ENCODE measurements at places on chromosomes 6 and 20. TPM values are rescaled to one million over a fixed set of nuclear protein-coding genes. Genes with fewer than 3 reads are reported as not detected.
A peak's percentile ranks its signal among the peaks of the same experiment; 100 is the strongest.

The APOBEC2 gene
- polyA plus RNA-seq = 8.5 TPM

The FAM184A gene
- polyA plus RNA-seq = 24.0 TPM

The DEFB128 gene
- polyA plus RNA-seq = not detected

The C6orf52 gene
- 21.7 TPM for polyA plus RNA-seq

The RBPJL gene
- 0.26 TPM for polyA plus RNA-seq

The OLIG3 gene
- polyA plus RNA-seq = not detected

DNA sequence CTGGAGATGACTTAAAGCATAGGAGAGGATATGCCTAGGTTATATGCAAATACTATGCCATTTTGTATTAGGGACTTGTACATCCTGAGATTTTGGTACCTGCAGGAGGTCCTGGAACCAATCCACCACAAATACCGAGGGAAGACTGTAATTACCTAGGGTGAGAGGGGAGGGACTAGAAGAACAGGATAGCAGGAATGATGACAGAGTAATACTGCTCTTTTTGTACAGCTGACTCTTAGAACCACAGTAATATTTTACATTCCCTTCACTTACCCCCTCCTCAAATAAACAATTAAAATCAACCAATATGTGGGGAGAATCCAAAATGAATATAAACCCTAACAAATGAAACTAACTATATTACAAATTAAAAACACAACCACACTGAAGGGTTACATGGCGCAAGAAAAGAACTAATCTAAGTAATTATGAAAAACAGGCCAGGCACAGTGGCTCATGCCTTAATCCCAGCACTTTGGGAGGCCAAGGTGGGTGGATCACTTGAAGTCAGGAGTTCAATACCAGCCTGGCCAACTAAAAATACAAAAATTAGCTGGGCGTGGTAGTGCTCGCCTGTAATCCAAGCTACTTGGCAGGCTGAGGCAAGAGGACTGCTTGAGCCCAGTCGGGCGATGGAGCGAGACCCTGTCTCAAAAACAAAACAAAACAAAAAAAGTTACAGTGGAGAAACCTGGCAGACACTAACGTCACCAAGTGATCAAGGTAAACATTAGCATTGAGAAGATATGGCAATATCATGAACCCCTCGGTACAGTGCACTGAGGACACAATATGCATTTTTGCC, 37.1 kb downstream of the MAP1LC3A start:
- no peak for DNase-seq

DNA sequence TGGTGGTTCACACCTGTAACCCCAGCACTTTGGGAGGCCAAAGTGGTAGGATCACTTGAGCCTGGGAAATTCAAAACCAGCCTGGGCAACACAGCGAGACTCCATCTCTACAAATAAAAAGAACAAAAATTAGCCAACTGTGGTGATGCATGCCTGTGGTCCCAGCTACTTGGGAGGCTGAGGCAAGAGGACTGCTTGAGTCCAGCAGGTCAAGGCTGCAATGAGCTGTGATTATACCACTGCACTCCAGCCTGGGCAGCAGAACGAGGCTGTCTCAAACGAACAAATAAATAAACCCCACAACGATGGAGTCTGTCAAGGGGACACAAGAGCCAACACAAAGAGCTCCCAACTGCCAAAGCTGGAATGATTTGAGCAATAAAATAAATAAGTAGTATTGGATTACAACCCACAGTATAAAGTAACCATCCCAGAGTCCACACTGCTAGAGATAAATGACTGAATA, 13.5 kb downstream of the ZMYND8 start:
- no peak for DNase-seq

GRCh38 chr20:17499041-17499440, 32.1 kb downstream of the BFSP1 start:
- no peak for DNase-seq

- DNase-seq = no peak
Measured at GRCh38 chr6:2895072-2895471, 8.0 kb downstream of the SERPINB9 start.

DNA sequence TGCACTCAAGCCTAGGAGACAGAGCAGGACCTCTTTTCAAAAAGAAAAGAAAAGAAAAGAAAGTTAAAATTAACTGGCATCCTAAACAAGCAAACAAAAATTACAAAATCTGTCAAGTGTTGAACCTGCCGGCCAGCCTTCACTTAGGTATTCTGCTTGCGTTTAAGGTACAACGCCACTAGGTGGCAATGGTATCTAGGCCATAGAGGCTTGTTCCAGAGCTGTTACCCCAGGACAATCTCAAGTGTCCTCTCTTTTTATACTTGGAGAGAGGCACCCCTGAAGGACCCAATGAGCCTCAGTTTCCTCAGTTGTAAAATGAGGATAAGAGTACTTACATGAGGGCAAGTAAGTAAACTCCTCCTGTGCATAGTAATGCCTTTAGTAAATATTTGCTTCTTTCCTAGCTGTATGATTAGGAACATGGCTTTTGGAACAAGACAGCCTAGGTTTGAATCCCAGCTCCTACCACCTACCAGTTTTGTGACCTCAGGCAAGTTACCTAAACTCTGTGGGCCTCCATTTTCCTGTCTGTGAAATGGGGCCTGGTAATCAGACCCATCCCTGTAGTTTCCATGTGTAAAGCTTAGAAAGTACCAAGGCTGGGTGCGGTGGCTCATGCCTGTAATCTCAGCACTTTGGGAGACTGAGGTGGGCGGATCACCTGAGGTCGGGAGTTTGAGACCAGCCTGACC, 5.8 kb upstream of the PACSIN1 start:
- DNase-seq = peak; percentile 71

DNA sequence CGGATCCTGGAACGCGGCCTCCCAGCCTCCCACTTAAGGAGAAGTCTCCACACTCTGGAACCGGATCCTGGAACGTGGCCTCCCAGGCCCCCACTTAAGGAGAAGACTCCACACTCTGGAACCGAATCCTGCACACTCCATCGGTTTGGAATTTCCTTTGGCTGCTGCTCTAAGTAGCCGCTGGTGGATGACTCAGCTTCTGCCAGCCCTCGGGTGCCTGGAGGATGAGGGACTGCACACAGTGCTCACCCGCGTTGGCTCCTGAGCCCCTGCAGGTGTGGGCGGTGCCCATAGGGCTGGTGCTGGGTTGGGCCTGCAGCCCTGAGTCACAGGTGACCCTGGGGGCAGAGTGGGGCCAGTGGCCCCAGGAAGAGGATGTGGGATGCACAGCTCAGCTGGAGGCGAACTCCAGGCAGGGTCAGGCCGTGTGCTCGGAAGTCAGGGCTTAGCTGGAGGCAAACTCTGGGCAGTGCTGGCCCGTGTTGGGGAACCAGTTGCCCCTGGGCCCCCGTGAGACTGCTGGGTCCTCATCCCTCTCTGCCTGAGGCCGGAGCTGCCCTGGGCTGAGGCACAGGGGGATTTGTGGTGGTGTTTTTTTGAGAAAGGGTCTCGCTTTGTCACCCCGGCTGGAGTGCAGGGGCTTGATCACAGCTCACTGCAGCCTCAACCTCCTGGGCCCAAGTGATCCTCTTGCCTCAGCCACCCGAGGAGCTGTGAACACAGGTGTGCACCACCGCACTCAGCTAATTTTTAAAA, 13.9 kb upstream of the TNFRSF6B start:
- no peak for DNase-seq

- peak; percentile 66 for DNase-seq
Measured at GRCh38 chr6:44630125-44631028, 242.9 kb downstream of the CDC5L start.

DNA sequence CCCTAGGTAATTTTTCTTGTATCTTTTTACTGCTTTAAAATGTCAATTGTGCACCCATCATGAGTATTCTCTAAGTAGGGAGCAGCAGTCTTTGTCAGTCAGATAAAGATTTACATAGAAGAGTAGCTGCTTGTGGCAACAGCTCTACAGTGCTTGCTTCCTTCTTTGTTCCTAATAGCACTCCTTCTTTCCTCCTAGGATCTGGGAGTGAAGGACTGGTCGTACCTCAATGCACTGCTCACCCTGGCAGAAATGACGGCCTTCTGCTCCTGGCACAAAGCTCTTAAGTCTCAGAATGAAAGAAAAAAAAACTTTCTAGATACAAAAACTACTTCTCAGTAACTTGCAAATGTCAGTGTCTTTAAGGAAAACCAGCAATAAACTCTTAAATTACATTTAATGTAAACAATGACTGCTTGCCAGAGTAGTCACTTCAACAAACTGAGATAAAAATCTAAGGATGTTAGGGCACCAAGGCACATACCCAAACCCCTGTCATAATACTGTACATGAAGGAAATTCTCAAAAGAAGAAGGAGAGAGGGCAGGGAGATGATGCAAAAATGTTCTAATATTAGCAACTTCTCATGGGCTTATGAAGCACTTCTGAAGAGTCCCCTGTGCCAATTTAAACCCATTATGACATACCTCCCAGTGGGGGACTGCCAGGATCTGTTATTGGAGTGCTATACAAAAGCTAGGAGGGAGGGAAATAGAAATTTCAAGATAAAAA, 34.0 kb downstream of the NCOA6 start:
- no peak for DNase-seq

Measured in testis (tissue), 5 donors.